Neural crest cell (in vitro differentiated cells): ENCODE measurements at places on chromosomes 12 and 14. TPM values are rescaled to one million over a fixed set of nuclear protein-coding genes. Genes with fewer than 3 reads are reported as not detected.

DNA sequence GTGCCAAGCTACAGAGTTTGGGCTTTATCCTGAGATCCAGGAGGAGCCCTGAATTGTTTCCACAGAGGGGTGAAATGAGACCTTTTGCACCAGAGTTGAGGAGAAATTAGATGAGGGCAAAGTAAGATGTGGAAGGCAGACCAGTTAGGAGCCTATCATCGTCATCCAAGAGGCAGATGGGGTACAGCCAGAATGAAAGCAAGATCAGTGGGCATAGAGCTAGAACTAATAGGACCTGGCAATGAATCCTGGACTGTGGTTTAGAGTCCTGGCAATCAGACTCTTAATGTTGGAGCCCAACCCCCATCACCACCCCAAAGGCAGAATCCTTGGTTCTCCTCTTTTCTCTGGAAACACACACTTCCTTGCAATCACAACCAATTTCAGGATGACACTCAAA is 166.6 kb upstream of the HMGA2 start:
- no peaks in the 10 kb centered on the region for H3K36me3 ChIP-seq
- no peak overlapping the region for H3K4me3 ChIP-seq
- no peaks in the 10 kb centered on the region for H3K4me1 ChIP-seq
- no peak overlapping the region for H3K27ac ChIP-seq

DNA sequence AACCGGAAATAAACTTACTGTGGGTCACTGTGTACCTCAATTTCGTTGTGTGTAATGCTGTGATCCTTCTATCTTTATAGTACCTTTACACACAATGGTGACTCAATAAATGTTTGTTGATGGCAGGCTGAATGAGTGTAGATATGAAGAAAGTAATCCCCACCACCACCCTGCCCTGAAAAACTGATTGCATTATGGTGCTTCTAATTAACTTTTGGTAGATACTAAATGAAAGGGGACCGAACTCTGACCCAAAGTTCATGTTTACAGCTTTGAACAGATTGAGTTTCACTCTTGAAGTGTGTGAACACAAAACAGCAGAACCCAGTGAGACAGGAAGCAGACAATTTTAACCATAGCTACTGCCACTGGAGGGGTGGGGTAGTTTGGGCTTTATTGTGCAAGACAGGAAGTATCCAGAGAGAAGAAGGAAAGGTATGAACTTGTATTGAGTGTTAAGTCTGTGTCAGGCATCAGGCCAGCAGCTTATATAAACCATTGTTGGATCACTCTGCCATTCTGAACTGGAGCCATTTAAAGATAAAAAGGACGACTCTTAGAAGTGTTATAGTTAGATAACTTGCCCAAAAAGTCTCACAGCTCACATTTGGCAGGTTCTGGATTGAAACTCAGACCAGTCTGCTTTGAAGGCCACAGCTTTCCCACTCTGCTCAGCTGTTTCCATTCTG is 197.0 kb upstream of the AMIGO2 start:
- H3K27me3 ChIP-seq: no peaks in the 10 kb centered on the region
- no peak overlapping the region for H3K4me3 ChIP-seq
- H3K27ac ChIP-seq: peak overlapping the region; percentile 32
- peaks cover 20% of the 10 kb centered on the region for H3K4me1 ChIP-seq
- H3K36me3 ChIP-seq: no peaks in the 10 kb centered on the region

DNA sequence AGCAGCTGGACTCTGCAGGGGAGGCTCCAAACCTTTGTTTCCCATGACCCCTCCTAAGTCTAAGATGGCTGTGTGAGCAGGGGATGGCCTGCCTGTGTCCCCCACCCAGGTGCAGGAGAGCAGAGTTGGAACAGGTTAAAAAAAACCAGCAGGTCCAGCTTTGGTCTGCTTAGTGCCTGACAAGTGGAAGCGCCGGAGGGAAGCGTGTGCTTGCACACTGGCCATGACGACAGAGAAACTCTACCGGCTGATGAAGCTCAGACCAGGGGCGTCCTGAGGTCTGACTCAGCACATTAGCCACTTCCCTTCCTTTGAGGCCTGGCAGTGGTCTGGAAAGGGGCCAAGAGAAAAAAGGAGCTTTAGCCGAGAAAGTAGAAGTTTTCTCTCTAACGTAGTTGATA is 280.1 kb downstream of the VRK1 start:
- peaks cover 3% of the 10 kb centered on the region for H3K4me1 ChIP-seq
- DNase-seq: no peak
- H3K4me3 ChIP-seq: no peak overlapping the region
- no peaks in the 10 kb centered on the region for H3K36me3 ChIP-seq

GRCh38 chr12:3097186-3097804 is 20.1 kb downstream of the TSPAN9 start:
- H3K36me3 ChIP-seq: peaks cover 28% of the 10 kb centered on the region
- peaks cover 29% of the 10 kb centered on the region for H3K4me1 ChIP-seq
- peaks cover 13% of the 10 kb centered on the region for H3K27me3 ChIP-seq
- H3K27ac ChIP-seq: peak overlapping the region; percentile 87

- no peak for DNase-seq
- H3K4me1 ChIP-seq: no peaks in the 10 kb centered on the region
- no peaks in the 10 kb centered on the region for H3K27me3 ChIP-seq
- H3K4me3 ChIP-seq: no peak overlapping the region
- peak overlapping the region; percentile 67 for H3K27ac ChIP-seq
These were observed 59.7 kb downstream of the MGAT4C start for GRCh38 chr12:86196465-86196864.

DNA sequence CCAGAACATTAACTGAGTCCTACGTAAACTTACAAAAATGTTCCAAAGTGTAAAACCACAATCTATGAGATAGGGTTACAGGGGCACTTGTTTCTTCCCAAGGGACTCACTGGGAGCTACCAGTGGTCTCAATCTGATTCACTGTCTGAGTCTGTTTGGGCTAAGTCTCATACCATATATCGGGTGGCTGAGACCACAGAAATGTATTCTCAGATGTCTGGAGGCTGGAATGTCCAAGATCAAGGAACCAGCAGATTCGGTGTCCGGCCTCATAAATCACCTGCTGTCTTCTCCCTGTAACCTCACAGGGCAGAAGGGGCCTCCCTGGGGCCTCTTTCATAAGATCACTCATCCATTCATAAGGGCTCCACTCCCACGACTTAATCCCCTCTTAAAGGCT is 616.3 kb upstream of the TMEM132C start:
- H3K27me3 ChIP-seq: no peaks in the 10 kb centered on the region
- no peaks in the 10 kb centered on the region for H3K4me1 ChIP-seq
- H3K36me3 ChIP-seq: no peaks in the 10 kb centered on the region
- no peak overlapping the region for H3K27ac ChIP-seq

GRCh38 chr12:5907807-5908206 is 37.3 kb downstream of the ANO2 start:
- peaks cover 12% of the 10 kb centered on the region for H3K27me3 ChIP-seq
- no peaks in the 10 kb centered on the region for H3K4me1 ChIP-seq
- DNase-seq: no peak
- H3K4me3 ChIP-seq: no peak overlapping the region

GRCh38 chr12:104272938-104273337 is 30.6 kb upstream of the EID3 start:
- H3K36me3 ChIP-seq: no peaks in the 10 kb centered on the region
- no peak overlapping the region for H3K4me3 ChIP-seq
- H3K27ac ChIP-seq: no peak overlapping the region
- no peaks in the 10 kb centered on the region for H3K27me3 ChIP-seq
- DNase-seq: no peak

DNA sequence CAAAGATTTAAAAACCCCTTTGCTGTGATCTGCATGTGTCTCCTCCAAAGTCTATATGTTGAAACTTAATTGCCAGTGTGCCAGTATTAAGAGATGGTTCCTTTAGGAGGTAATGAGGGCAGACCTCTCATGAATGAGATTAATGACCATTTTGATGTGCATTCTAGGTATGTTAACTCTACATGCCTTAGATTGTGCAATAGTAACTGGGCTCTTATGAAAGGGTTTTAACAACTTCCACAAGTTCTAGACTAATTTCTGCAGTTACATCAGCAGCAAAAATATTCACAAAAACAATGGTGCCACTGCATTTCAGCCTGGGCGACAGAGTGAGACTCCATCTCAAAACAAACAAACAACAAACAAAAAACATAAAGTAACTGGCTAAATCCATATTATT is 3.8 kb upstream of the TAS2R10 start:
- H3K36me3 ChIP-seq: peaks cover 6% of the 10 kb centered on the region
- H3K27me3 ChIP-seq: no peaks in the 10 kb centered on the region
- no peak for DNase-seq
- H3K4me1 ChIP-seq: no peaks in the 10 kb centered on the region
- H3K27ac ChIP-seq: no peak overlapping the region
- no peak overlapping the region for H3K4me3 ChIP-seq

DNA sequence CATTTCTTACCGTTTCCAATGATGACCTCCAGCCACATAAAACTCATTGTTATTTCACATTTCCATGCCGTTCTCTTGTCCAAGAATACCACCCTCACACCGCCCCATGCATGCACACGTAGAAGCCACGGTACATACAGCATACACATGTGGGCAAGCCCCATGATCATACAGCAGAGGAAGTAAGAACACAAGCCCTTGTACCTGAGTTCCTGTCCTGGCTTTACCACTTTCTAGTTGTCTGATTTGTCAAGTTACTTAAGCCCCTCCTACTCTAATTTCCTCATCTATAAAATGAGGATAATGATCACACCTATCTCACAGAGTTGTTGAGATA is 59.9 kb downstream of the DUSP16 start:
- peaks cover 38% of the 10 kb centered on the region for H3K4me1 ChIP-seq
- H3K27me3 ChIP-seq: no peaks in the 10 kb centered on the region
- no peak for DNase-seq

GRCh38 chr14:23365036-23365731 is at the start of gene EFS:
Gene EFS, minus strand, starts transcription at chr14:23365172. Its CDS starts 147 bp downstream, at chr14:23365025.
- peak within 1 kb of the TSS; percentile 94 for H3K4me3 ChIP-seq
- peaks cover 10% of the 10 kb centered on the region for H3K36me3 ChIP-seq
- peaks cover 2% of the 10 kb centered on the region for H3K27me3 ChIP-seq
- DNase-seq: peak; percentile 30
- peaks cover 46% of the 10 kb centered on the region for H3K4me1 ChIP-seq

RDH5 gene
- 10.4 and 14.2 TPM in 2 replicates for total RNA-seq

ADAM20 gene
- 0.23 and 0.37 TPM in 2 replicates for total RNA-seq

AQP2 gene
- total RNA-seq: not detected in 2 replicates

TAS2R13 gene
- total RNA-seq: 1.0 and 1.1 TPM in 2 replicates
